ENCODE measurements at places on chromosomes 1 and 21. TPM values are rescaled to one million over a fixed set of nuclear protein-coding genes. Genes with fewer than 3 reads are reported as not detected.

BGLAP gene
- not detected for total RNA-seq

PAQR7 gene
- total RNA-seq, result 2.4 TPM

DNA sequence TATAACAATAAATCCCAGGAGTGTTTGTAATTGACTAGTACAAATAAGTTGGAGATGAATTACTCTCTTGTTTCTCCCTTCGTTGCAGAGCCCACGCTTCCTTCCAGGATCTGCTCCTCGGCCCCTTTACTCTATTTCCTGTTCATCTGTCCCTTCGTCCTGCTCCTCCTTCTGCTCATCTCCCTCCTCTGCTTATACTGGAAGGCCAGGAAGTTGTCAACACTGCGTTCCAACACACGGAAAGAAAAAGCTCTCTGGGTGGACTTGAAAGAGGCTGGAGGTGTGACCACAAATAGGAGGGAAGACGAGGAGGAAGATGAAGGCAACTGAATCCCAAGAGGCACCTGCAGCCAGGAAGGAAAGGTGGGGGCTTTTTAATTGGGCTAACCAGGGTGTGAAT is 26.4 kb upstream of the TTF2 start:
- no peak overlapping the region for H3K27ac ChIP-seq
- no peaks in the 10 kb centered on the region for H3K27me3 ChIP-seq
- no peaks in the 10 kb centered on the region for H3K4me1 ChIP-seq
- no peaks in the 10 kb centered on the region for H3K36me3 ChIP-seq
- DNase-seq, result no peak

DNA sequence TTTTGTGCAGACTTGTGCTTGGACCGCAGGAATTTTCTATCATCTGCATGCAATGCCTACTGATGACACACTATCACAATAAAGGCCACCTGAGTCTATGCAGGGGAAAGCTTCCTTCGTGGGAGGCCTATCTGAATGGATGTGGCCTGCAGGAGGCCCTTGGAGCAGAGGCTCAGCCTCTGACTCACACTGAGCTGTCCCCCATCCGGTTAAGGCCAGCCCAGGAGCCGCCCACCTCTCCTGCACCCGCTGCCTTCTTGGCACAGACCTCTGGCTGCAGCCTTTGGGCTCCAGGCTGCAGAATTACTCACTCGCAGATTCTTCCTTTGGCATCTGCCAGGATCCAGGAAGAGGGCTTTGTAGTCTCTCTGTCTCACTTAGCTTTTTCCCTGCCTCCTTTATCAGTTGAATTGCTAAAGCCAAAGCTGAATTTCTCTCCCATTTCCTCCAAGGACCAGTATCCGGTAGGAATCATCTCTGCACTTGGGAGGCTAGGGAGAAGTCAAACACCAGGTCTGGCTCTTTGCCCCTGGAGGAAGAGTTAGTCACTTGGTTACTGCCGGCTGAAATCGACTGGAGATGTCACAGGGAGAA is 65.1 kb upstream of the JUN start:
- peak overlapping the region; percentile 36 for H3K27ac ChIP-seq
- peaks cover 10% of the 10 kb centered on the region for H3K4me1 ChIP-seq
- peak; percentile 25 for DNase-seq
- H3K27me3 ChIP-seq, result no peaks in the 10 kb centered on the region
- H3K4me3 ChIP-seq, result no peak overlapping the region

DNA sequence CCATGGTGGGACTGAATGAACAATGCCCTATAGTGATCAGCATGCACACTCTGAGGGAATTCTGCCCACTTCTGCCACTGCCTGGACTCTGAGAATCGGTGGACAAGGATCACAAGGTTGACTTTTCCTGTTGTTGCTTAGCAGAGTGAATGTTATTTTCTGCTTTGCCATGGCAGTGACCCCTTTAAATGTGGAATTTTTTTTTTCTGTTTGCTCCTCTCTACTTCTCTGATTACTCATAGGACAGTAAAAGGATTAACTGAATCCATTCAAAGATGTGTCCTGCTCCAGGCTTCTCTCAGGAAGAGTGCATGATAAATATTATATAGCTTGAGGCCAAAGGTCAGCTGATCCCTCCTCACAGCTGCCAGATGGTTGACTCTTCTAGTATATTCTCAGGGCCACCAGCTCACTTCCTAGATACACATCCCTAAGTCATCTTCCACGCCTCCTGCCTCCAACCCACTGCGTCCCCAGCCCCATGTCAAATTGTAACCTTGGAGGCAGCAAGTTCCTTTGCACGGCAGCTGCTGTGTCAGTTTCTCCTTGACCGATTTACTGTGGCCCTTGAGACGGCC is 74.0 kb upstream of the RALGPS2 start:
- H3K36me3 ChIP-seq, result no peaks in the 10 kb centered on the region
- no peaks in the 10 kb centered on the region for H3K27me3 ChIP-seq
- peak; percentile 33 for DNase-seq
- H3K27ac ChIP-seq, result peak overlapping the region; percentile 47
- H3K4me3 ChIP-seq, result no peak overlapping the region
- no peaks in the 10 kb centered on the region for H3K4me1 ChIP-seq

DNA sequence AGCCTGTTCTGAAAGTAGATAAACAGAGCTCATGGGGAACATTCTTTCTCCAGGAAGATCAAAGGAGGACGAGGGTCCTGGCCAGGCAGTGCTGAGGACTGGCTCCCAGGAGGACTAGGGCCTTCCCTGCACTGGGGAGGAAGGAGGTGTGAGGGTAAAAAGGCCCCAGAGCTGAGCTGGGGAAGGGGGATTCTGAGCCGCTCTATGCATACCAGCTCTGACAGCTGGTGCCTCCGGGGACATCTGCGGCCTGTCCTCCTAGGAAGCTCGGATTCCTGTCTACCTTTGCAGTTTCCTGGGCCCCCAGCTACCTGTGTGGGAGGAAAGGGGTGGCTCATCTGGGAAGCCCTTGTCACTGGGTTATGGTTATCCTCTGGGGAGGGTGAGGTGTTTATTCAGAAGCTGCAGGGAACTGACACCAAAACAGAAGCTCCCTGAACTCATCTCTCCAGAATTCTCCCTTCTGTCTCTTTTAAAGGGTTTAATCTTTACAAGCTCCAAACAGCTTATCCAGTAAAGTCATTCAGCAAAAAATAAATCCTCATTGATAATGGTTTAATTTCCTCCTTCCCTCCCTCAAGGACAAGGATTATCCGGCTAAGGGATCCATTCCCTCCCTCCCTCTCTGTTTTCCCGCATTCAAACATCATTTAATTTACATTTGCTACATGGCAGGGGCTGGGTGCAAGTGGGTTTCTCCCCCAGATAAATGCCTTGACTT is 31.0 kb downstream of the NENF start:
- no peak overlapping the region for H3K4me3 ChIP-seq
- no peak for DNase-seq
- no peaks in the 10 kb centered on the region for H3K36me3 ChIP-seq
- no peak overlapping the region for H3K27ac ChIP-seq

GRCh38 chr1:64518692-64519481 is 49.0 kb downstream of the CACHD1 start:
- H3K27me3 ChIP-seq, result no peaks in the 10 kb centered on the region
- no peak for DNase-seq
- no peaks in the 10 kb centered on the region for H3K36me3 ChIP-seq
- H3K4me3 ChIP-seq, result no peak overlapping the region
- H3K27ac ChIP-seq, result no peak overlapping the region
- peaks cover 13% of the 10 kb centered on the region for H3K4me1 ChIP-seq

- H3K4me3 ChIP-seq, result no peak overlapping the region
- no peak overlapping the region for H3K27ac ChIP-seq
- DNase-seq, result no peak
- no peaks in the 10 kb centered on the region for H3K4me1 ChIP-seq
Observed at GRCh38 chr21:14955936-14956520, 108.8 kb downstream of the NRIP1 start.

DNA sequence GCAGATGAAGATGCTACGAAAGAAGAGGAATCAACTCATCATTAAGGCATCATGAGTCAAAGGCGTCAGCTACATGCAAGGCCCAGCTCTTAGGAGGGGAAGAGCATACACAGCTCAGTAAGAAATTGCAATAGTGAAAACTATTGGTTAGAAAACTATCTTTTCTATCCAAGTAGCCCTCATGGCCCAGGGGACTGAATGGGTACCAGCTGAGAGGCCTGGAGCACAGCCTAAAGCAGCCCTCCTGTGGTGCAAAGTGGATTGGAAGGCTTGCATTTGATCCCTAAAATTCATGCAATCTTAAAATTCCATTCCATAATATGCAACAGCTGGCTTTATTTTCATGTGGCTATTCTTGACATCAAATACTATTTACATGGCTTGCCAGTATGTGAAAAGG is 251.8 kb upstream of the USP24 start:
- no peak overlapping the region for H3K27ac ChIP-seq
- DNase-seq, result no peak
- no peaks in the 10 kb centered on the region for H3K36me3 ChIP-seq
- no peaks in the 10 kb centered on the region for H3K27me3 ChIP-seq
- no peaks in the 10 kb centered on the region for H3K4me1 ChIP-seq
- no peak overlapping the region for H3K4me3 ChIP-seq

DNA sequence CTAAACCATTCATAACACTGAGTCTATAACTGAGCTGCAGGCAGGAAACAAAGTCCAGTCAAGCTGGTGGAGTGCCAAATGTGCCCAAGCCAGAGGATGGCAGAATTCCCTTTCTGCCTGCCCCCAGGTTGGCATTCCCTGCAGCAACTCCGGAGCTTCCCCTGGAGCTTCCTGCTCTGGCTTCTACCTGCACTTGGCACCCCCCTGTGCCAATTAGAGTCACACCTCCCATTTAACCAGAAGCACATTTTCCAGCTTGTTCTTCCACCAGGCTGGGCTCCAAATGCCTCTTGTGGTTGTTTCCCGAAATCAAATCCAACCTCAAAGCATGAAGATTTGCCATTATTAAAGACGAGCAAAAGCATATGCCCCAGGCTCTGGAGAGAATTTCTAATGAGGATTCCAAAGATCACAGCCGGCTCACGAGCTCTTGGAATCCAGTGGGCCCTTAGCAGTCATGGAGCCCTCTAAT is 294.5 kb downstream of the RRAGC start:
- no peak overlapping the region for H3K27ac ChIP-seq
- no peak overlapping the region for H3K4me3 ChIP-seq
- H3K4me1 ChIP-seq, result peaks cover 11% of the 10 kb centered on the region
- no peaks in the 10 kb centered on the region for H3K36me3 ChIP-seq

DNA sequence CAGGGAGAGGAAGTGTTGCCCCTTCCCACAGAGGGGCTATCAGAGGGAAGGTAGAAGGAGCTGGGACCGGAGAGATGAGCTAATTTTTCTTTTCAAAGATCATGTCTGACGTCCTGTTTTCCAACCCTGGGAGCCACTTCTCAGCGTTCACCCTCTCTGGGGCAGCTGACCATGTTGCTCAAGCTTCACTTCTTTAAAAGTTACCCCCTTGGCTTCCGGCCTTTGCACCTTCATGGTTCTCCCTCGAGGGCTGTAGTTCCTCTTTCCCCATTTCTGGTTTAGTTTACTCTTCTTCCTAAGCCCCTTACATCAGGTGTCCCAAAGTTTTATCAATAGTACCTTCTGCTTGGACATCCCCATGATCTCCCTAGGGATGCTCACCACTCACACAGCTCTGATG is 23.8 kb upstream of the CSF1 start:
- H3K27ac ChIP-seq, result no peak overlapping the region
- H3K4me1 ChIP-seq, result no peaks in the 10 kb centered on the region
- no peak overlapping the region for H3K4me3 ChIP-seq
- H3K36me3 ChIP-seq, result no peaks in the 10 kb centered on the region
- no peak for DNase-seq

DNA sequence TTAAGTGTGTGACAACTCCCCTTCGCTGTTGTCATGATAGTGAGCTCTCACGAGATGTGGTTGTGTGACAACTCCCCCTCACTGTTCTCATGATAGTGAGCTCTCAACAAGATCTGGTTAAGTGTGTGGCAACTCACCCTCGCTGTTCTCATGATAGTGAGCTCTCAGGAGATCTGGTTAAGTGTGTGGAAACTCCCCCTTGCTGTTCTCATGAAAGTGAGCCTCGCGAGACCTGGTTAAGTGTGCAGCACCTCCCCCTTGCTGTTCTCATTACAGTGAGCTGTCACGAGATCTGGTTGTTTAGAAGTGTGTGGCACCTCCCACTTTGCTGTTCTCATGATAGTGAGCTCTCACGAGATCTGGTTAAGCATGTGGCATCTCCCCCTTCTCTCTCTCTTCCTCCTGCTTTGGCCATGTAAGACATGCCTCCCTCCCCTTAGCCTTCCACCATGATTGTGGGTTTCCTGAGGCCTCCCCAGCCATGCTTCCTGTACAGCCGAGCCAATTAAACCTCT is 25.1 kb upstream of the LSS start:
- no peak overlapping the region for H3K4me3 ChIP-seq
- H3K27ac ChIP-seq, result no peak overlapping the region
- peaks cover 67% of the 10 kb centered on the region for H3K36me3 ChIP-seq
